Right renal cortex interstitium (tissue), 3 donors: ENCODE measurements at places on chromosomes 16 and 17. TPM values are rescaled to one million over a fixed set of nuclear protein-coding genes. Genes with fewer than 3 reads are reported as not detected.

DNA sequence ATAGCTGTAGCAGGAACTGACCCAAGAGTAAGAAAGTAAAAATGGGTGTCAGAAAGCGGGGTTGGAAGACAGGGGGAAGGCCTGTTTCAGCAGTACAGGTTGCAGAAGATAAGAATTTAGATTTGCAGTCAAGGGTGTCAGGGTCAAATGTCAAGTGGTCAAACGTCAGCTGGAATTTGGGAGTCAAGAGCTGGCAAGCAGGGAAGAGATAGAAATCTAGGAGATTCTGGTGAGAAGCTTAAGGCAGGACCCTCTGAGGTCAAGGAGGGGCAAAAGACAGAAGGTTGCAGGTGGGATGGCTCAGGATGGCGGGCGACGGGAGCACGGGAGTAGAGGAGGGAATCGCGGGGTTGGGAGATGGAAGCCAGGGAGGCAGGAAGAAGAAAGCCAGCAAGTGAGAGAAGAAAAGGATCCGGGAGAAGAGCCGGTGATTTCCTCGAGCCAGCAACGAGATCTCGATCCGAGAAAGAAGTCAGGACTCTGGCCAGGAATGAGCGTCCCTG is 335 bp downstream of the SLC25A35 start:
- no peak for DNase-seq

DNA sequence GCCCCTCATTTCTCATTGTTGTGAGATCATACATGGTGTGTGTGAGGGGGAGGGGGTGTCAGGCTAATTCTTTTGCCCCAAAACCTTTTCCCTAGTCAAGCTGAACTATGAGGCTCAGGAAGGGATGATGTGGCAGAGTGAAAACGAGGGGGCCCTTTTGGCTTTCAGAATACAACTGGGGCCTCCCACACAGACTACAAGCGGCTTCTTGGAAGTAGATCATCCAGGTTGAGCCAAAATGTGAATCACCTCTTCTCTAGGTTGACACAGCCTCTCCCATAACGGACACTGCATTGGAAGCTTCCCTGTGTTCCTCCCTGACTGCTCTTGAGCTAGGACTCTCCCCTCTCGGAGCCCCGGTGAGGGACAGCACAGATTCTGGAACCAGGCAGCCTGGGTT is 2.3 kb upstream of the ALKBH5 start:
- DNase-seq, result no peak

GRCh38 chr16:81866820-81867440 is 87.8 kb downstream of the PLCG2 start:
- no peak for DNase-seq

DNA sequence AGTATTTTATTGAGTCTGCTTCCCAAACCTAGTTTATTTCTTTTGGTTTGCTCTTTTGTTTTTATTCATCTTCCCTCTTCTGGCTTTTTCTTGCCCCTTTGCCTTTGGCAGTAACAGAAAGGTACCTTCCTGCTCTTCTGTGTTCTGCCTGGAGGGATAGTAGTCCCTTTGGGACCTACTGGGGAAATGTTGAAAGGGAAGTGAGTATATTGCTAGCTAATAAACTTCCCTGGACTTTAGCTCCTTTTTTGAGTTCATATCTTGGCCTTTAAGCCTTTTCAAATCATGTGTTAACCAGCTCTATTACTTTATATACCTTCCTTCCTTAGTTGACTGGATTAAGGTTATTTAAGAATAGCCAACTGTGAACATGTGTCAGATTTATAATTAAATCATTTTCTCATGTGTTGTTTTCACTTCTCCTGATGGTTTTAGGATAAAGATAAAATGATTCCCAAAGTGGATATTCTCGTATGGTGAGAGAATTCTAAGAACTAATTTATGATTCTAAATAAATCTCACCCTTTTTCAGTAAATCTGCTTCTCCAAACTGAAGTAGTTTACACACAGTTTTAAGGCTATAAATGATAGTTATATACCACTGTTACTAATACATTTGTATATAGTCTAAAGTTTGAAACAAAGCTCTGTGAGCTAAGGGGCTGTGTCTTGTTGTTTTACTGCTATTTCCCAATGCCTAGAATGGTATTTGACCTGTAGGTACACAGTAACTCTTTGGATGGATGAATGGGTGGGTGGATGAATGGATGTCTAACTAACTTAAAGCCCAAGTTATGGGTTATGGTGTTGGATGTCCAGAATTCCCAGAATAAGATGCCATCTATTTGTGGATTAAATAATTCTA is 45.7 kb downstream of the OMG start:
- no peak for DNase-seq

- DNase-seq, result no peak
Measured at GRCh38 chr17:77436058-77436442, 295.3 kb downstream of the SEC14L1 start.

- no peak for DNase-seq
Measured at GRCh38 chr16:57539072-57539796, 2.9 kb upstream of the CCDC102A start.

GRCh38 chr16:5665834-5666233 is 568.2 kb upstream of the EEF2KMT start:
- no peak for DNase-seq

DNA sequence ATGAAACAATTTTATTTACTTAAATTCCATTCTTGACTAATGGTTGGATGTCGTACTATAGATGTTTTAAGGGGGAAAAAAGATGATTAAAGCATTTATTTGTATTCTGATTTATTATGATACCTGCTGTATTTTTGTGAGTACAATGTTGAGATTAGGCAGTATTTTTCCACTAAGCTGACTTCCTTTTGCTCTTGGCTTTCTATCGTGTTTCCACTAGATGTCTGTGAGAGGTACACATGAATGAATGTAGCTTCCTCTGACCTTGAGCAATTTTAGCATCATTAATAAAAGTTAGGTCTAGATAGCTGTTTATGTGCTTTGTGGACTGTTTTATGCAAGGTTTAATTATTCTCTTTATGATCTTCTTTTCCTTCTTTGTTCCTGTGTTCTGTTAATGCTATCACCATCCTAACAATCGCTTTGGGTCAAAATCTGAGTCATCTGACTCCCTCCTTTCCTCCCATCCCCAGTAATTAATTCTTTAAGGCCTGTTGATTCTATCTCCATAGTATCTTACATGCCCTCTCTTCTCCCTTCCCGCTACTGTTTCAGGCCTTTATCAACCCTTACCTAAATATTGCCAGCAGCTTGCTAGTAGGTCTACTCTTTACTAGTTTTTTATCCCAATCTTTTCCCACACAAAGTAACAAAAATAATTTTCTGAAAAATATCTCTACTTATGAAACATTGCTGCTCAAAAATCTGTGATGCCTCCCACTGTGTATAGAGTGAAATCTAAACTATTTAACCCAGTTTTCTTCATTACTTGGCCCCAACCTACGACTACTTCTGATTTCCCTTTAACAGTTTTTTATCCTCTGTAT is 76.0 kb downstream of the VMP1 start:
- no peak for DNase-seq

- DNase-seq, result no peak
Measured at GRCh38 chr17:74761931-74762330, 13.5 kb downstream of the NHERF1 start.

GRCh38 chr17:73284354-73284753 is 22.7 kb upstream of the CPSF4L start:
- no peak for DNase-seq

DNA sequence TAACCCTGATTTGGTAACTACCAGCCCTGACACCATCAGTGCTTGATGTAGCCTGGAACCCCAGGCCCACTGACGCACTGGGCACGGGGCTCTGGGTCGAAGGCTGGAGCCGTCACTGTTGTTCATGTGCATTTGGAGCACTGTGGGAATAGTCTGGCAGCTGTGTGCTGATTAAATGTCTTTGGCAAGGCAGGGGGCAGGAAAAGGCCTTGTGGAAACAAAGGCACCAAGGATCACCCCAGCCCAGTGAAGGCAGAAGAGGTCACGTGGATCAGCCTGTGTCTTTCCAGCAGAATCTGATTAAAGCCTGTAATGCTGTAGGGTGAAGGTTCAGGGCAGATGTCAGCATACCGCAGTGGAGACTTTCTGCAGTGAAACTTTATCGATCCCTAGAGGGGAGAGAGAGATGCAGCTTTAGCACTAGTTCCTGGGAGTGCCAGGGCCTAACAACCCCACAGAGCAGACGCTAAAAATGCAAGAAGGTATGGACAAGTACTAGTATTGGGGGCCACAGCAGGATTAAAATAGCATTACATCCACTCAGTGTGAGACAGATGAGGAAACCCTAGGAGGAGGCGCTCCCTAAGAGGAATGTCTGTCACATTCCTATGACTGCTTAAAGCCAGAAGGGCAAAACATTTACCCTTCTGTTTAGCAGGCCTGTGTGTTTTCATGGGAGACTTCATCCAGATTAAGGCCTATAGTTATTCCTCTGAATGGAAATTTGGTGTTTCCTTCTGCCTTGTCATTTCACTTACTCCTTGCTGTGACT is 9.7 kb downstream of the ZNHIT3 start:
- no peak for DNase-seq

The PRCD gene
- polyA plus RNA-seq, result 3.7 TPM

- DNase-seq, result no peak
Measured at GRCh38 chr17:15278924-15279477, 13.9 kb upstream of the PMP22 start.

DNA sequence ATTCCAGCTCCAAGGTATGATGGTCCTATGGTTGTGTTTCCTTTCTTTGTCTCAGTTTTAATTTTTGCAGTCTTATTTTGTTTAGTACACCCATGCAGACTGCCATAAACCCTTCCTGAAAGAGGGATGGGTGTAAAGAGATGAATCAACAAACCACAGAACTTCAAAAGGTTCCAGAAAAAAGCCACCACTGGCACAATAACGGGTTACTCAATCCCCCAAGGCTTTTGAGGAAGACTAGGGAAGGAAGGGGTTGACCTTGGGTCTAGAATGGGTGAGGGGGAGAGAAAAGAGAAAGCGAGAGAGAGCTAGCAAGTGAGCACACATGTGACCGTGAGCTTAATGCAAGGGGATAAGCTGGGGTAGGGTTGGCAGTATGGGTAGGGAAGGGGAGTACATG is 168.1 kb downstream of the XYLT1 start:
- no peak for DNase-seq

DNA sequence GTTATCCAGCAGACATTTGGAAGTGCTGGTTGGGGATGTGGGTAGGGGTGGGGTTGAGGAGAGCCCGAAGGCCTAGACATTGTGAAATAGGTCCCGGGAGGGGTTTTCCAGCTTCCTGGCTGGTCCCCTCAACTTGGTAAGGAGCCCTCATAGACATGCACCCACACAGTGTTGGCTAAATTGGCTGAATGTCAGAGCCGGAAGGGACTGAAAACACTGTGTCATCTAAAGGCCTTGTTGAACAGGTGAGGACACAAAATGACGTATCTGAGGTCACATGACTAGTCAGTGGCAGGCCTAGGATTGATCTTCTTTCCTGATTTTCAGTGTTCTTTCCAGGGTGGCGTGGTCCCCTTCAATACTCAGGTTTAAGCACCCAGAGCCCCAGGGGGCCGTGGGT is 27.6 kb downstream of the ITGB3 start:
- DNase-seq, result no peak

DNA sequence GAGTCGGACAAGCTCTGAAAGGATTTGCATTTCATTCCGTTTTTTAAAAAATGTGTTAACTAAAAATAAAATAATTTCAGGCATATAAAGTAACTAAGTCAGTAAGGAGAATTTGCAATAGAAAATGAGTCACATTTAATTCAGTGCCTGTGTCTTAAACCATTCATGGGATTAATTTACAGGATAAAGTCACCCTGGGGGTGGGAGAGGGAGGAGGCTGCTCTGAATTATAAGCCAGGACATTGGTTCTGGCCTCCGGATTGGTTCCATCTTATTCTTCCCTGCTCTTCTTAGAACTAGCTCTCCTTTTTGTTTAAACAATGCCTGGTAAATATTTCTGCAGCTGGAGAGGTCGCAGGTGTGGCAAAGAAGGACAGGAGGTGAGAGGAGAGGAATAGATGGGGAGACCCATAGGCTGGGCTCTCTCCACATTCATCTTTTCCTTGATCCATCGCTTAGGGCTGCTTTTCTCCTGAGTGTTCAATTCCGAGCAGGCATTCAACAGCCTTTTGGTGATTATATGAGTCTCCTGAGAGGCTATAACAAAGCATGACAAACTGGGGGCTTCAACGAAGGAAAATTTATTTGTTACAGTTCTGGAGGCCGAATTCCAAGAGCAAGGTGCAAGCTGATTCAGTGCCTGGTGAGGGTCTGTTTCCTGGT is 319.2 kb downstream of the PHKB start:
- DNase-seq, result no peak

DNA sequence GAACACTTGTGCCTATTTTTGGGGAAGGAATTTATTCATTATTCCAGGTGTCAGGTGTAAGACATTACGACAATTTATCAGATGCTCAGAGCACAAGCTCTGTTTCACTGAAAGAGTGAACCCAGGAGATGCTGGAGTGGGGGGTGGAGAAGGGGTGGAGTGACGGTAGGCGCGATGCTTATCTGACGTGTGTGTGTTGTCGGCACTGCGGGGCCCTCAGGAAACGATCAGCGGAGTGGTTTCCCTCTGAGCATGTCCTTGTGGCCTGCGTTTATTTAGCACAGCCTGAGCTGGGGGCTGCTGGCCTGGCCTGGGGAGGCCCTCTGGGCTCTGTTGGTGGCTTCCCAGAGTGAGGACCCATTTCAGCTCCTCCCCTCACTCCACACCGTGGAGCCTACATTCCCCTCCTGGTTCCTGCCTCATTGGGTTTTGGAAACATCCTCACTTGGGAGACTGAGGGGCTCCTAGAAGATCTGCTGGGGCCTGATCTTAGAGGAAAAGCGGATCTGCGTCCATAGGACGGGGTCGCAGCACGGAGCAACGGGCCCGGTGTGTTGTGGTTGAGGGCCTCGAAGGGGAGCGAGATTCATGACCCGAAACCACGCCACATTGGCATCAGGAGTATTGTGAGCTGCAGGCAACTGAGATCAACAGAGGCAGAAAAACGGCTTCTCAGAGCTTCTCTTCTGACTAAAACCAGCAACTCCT is 19.0 kb upstream of the GNG13 start:
- no peak for DNase-seq

GRCh38 chr16:48210747-48211146 is 33.4 kb upstream of the LONP2 start:
- DNase-seq, result no peak

- DNase-seq, result no peak
Measured at GRCh38 chr16:1333149-1333812, at the start of gene BAIAP3. TSS of gene BAIAP3 (plus strand) at chr16:1333645. CDS start at chr16:1338550, 4,905 bp downstream.

DNA sequence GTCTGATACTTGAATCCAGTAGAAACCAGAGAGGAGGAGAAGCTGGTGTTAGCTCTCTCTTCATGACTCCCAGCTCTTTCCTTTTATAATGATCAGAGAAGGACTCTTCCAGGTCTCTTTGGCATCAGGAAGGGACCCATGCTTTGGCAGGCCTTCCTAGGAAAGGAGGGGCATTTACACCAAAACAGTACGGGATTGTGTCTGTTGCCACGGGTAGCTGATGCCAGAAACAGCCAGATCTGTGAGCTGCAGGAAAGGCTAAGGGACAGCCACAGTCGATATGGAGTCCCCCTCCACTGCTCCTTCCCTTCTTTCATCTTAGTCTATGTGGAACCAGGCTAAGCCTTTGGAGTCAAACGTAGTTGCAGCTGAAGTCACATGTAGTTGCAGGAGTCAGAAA is 9.3 kb downstream of the CEP295NL start:
- DNase-seq, result no peak

The CCL1 gene
- polyA plus RNA-seq, result not detected
